ENCODE measurements at places on chromosomes 3 and 15. TPM values are rescaled to one million over a fixed set of nuclear protein-coding genes. Genes with fewer than 3 reads are reported as not detected.

Gene NPRL2
- total RNA-seq, result 13.5 TPM

Gene INTS14
- total RNA-seq, result 43.8 TPM

Gene GHSR
- not detected for total RNA-seq

Gene EIF4E3
- total RNA-seq, result 3.8 TPM

All from A549 treated with dexamethasone at 1 μM for 4 hours (cell line).